ENCODE measurements at places on chromosomes 16 and 17.

DNA sequence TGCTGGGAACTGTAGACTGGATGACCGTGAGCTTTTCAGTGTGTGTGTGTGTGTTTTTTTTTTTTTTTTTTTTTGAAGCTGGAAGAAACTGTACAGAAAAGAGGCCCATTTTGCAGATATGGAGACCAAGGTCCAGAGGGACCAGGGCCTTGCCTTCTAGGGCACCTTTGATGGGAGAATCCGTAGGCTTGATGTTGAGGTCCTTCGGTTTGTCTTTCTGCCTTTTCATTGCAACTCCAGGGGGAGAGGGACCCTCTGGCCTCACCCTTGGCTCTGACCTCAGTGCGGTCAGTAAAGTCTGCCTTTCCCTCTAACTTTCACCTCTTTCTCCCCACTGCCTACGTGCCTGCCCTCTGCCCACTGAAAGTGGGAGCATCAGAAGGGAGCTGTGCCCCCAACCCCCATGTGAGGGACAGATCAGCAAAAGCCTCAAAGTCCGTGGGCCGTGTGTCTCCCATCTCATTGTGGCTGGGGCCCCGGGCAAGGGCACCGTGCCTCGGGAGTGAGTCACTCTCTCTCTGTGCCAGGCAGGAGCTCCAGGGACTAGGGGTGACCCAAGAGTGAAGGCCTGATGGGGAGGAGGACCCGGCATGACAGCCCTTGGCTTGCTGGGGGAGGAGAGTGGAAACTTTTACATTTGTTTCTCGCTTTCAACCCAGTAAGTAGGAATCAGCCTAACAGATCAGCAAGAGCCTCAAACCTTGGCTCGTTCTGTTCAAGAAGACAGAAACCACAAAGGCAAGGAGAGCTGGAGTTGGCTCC, 123.6 kb downstream of the CMIP start:
- peak; percentile 75 for DNase-seq

GRCh38 chr16:48558371-48558841, 51.6 kb downstream of the N4BP1 start:
- DNase-seq: no peak

DNA sequence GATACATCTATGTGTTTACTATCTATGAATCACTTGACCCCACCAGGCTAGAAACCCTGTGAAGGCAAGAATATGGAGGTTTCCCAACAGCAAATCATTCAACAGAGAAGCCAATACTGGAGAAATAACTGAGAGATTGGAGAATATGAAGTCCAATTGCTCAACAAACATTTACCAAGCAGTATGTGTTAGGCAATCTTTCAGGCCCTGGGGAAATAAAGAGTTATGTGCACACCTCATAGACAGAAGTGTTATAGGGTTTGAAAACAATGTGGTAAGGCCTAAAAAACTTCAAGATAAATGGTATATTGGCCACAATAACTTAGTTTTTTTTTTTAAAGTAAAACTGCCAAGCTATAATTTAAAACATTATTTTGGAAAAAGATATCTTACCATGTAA, 1245.8 kb downstream of the CDH11 start:
- DNase-seq: no peak

GRCh38 chr17:181245-182049, at the start of gene DOC2B:
DOC2B (minus strand) TSS chr17:181650; CDS start chr17:181479, 171 bp downstream.
- DNase-seq: no peak

DNA sequence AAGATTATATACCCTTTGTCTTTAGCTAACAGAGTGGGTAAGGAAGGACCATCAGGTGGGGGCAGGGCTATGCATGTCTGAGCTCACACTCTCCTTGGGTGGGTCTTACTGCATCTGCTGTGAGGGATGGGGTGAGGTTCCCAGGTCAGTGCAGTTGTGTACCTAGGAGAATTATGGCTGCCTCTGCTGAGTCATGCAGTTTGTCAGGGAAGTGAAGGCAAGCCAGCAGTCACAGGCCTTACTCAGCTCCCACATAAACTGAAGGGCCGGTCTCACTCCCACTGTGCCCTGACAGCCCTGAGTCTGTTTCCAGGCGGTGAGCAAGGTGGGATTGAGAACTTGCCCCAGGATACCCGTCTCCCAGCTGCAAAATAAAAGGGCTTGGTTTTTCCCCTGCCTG, 328.6 kb downstream of the MAP2K6 start:
- DNase-seq: no peak

GRCh38 chr17:79135628-79136405, 61.2 kb downstream of the ENGASE start:
- no peak for DNase-seq

DNA sequence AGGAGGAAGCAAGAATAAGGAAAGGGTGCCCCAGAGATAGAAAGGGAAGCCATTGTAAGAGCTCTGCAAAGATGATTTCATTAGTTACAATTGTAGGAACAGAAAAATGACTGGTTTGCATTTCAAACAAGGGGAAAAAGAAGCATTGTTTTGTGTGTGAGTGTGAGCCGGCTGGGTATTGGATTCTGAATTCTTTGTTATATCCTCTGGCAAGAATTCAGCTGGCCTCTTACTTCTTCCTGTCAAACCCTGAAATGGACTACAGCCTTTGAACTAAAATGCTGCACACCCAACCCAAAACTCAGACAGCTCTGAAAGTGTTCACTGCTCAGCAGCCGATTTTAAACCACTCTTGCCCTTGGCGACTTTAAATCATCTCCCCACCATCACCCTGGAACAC, 461.3 kb downstream of the PMP22 start:
- no peak for DNase-seq

DNA sequence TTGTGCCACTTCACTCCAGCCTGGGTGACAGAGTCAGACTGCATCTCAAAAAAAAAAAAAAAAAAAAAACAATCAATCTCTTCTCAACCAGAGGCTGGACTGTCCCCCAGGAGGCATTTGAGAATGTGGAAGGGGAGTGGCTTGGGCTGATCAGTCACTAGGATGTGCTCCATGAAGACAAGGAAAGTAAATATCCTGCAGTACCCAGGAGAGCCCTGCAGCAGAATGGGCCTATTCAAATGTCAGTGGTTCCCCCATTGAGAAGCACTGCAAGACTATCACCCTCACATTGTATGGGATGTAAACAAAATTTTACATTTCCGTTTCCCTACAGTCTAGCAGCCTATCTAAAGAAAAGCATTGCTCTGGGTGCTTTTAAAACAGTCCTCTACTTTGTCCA, 70.3 kb downstream of the DNAH9 start:
- no peak for DNase-seq

GRCh38 chr17:50476545-50477315, 1.9 kb upstream of the RSAD1 start:
- no peak for DNase-seq

- DNase-seq: no peak
Observed at GRCh38 chr17:65977041-65977440, 214.9 kb downstream of the CEP112 start.

DNA sequence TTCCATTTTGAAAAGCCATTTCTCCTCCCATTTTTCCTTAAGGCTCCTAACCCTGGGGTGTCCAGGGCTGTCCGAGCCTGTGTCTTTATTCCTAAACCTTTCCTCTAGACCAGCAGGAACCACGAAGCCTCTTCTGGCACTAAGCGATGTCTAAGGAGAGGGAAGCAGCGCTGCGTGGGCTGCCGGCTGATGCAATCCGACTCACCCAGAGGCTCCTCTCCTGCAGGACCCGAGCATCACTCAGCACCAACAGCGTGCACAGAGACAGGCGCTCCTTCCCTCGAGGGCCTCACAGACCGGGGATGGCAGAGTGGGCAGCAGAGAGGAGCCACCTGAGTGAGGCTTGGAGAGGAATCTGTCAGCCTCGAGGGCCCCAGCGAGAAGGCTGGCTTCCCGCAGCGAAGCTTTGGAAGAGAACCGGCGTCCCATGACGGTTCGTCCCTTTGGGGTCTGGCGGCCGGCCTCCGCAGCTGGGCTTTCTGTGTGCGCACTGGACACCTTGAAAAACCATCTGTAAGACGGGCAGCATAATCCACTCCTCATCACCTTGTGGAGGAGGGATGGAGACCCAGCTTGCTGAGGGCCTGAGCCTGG, 174.3 kb downstream of the FOXL1 start:
- no peak for DNase-seq

DNA sequence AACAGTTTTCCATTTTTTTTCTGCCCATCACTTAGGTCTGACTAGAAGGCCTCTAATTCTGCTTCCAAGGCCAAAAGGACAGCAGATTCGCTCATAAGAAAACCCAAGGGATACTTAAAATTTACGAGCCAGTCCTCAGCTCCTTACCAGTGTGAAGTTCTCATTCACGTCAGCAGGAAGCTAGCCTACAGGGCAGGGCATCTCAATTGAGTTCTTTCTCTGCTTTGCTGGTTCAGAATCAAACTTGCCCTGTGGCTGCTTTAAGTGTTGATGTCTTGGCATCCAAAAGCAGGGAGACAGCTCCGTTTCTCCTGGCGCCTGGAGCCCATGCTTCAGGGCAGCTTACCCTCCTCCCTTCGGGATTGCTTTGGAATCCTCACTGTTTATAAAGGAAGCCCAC, 136.0 kb downstream of the ANKFN1 start:
- no peak for DNase-seq

DNA sequence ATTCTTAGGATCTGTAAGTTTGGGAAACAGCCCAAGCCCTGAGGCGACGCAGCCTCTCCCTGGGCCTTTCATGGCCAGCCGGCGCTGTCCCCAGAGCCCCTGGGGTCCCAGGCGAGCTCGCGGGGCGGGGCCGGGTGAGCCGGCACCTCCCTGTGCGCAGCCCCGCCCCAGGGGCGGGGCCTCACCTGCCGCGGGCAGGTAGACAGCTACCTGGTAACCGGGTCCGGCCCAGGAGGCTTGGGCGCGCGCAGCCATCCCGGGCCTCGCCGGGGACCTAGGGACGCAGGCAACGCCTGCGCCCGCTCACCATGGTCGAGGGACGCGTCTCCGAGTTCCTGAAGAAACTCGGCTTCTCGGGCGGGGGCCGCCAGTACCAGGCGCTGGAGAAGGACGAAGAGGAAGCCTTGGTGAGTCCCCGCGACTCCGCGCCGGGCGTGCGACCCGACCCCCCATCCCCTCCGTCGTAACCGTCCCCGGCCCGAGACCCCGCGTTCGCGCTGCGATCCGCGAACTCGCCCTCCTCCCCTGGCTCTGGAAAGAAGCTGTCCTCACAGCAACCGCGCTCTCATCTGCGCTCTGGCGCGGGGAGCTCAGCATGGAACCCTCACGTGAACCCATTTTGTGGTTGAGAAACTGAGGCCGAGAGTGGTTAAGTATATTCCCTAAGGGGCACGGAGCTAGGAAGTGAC, at the start of gene ATP2C2:
TSS of gene ATP2C2 (plus strand) at position 231 of the 689 bp plus-strand sequence. CDS start at position 309, 78 bp downstream.
- no peak for DNase-seq

- no peak for DNase-seq
Observed at GRCh38 chr17:6914711-6915110, 81.1 kb upstream of the ALOX12 start.

DNA sequence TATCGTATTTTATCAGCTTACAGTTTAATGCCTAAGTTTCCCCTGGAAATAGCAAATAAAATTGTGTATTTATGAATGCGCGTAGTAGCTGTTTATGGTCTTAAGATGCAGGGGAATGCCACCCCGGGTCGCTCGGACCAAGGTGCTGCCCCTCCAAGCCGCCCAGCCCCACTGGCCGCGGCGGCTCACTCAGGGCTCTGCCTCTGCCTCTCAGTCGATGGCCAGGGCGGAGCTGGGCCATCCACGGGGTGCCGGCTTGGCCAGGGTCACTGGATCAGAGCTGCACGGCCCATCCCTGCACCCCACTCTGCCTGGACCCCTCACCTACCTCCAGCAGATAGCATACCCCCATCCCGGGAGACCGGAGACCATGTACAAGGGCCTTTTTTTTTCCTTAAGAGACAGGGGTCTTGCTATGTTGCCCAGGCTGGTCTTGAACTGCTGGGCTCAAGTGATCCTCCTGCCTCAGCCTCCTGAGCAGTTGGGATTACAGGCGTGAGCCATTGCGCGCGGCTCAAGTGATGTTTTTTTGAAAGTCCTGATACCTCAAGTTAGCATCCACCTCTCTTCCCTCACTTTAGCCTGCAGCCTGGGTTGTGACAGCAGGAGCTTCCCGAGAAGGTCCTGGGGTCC, 11.0 kb downstream of the PRSS27 start:
- no peak for DNase-seq

DNA sequence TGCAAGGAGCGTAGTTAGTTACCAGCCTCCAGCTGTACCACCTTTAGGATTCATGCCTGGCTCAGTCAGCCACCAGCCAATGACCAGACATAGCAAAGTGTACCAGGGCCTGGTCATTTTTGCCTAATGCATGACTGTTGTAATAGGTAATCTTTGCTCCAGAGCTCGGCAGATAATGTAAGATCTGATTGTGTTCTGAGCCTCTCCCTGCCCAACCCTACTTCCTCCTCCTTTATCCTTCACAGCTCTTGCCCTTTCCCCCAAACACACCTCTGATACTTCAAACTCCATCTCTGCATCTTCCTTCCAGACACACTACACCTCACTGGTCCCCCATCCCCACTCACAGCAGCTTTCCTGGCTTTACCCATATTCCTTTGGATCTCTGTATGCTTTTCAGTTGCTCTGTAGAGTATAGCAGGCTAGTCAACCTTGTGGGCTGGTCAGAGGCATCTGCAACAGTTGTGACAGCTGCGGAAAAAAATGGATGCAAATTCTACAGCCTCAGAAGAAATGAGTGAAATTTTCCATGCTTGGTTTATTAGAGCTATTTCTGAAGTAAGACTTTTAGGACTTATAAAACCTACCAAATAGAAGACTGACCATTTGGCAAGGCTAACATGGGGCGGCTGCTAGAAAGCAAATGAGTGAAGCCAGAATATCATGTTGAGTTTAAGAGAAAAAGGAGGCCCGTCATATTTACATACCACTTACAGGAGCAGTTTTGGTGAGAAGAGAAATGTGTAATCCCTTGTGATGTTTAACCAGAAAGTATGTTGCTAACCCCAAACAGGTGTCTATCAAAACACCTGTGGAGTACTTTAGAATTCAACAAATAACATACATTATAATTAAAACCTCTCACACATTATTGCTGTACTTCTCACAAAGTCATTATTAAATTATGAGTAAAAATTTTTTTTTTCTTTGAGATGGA, 19.9 kb upstream of the C16orf87 start:
- no peak for DNase-seq

DNA sequence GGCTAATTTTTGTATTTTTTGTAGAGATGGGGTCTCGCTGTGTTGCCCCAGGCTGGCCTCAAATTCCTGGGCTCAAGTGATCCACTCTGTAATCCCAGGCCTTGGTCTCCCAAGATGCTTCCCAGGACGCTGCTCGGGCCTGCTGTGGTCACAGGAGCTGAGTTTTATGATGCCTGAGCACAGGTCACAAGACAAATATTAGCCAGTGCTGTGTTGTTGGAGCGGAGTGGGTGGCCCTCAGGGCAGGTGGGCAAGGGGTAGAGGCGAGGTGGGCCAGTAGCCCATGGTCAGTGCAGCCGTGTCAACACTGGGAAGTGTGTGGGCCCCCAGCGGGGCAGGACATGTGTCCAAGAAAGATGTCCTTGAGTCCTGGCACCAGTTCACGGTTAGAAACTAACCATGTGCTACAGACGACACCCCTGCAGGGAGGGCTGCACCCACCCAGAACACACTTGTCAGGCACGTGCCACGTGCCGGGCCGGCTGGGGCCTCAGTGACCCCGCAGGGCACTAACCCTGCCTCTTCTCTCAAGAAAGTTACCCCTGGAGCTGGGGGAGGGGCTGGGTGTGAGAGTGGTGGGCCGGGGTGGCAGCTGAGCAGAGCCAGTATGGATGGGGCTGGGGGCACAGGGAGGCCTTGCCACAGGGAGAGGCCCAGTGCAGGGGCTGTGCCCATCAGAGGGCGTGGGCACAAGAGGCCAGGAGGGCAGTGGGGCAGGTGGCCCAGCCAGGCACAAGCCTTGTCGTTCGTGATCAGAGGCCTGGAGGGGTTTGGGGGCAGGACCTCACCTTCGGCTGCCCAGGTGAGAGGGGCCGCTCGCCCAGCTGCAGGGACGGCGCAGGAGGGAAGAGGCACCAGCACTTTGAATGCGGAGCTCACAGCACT, 103.1 kb upstream of the CHMP6 start:
- DNase-seq: no peak
